NB4 (cell line): ENCODE measurements at places on chromosomes 12 and 14.

- DNase-seq = no peak
Observed at GRCh38 chr12:4862809-4863208, 46.9 kb upstream of the KCNA1 start.

GRCh38 chr12:114949058-114949820 lies 265.3 kb upstream of the TBX3 start:
- DNase-seq = no peak

DNA sequence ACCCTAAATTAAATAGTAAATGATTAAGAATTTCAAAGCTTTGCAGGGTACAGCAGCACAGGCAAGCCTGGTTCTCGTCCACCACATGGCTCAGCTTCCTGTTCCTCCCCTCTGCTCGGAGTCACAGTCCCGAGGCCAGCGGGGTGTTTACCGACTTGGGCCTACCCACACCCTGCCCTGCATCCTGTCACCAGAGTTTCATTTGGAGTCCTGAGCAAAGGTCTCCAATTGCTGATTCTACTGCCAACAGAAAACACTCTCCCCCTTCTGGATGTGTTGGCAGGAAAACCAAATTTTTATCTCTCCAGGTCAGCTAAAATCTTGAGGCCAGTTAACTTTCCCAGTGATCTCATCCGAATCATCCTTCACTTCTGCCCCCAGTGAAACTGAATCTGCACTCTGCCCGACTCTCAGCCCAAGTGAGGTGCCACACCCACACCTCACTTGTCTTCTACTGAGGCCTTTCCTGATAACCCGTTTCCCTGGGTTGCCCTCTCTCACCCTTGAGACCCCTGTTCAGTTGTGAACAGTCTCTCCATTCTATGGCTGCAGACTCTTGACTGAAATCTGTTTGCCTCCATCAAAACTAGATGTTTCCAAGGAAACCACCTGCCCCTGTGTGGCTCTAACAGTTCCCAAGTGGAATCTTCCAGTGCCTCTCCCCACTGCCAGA lies 71.2 kb downstream of the VCPKMT start:
- peak; percentile 91 for DNase-seq

DNA sequence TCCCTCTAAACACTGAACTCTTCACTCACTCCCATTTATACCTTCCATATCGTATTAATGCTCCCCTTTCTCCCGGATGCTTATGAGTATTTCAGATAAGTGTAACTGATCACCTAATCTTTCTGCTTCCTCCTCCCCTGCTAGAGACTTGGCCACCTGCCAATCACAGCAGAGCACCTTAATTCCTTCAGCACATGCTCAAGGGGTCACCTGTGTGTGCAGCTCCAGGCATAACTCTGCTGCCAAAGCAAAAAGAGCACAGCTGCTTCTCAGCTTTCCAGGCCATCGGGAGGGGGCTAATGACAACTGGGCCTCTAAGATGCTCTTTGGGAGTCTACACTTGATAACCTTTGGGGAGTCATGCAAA lies 106.9 kb upstream of the DYRK2 start:
- no peak for DNase-seq

DNA sequence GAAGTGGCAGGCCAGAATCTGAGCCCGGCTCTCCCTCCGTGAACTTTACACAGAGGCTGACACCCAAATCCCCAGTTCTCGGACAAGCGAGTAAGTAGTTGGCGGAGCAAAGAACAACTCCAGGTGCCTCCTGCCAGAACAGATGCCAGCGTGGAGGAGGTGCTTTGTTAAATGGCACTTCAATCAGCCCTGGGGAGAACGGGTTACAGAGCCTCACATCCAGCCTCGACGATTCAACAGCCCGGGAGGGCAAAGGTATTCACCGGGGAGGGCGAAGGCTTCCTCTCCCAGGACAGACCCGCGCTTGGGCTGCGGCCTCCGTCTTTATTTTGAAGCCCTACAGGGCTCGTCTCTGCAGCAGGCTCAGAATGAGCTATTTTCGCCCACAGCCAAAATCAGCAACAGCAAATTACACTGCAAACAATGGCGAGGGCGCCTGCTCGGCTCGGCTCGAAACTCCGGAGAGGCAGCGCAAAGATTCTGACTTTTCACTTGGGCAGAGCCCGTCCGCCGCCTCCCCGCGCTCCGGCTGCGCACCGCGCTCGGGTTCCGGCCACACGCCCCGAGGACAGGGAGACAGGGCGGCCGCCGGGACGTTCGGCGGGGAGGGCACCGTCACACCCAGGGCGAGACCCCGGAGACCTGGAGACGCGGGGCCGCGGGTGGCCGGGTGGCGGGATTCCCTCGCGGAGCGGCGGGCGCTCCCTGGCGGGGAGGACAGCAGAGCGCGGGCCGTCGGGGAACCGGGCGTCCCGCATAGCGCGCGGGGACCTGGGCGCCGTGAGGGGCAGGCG lies 811 bp downstream of the TMCC3 start:
- DNase-seq = peak; percentile 18

GRCh38 chr12:114291389-114292060 lies 114.4 kb downstream of the TBX5 start:
- DNase-seq = no peak

GRCh38 chr12:83996671-83997070 lies 915.9 kb downstream of the SLC6A15 start:
- no peak for DNase-seq

DNA sequence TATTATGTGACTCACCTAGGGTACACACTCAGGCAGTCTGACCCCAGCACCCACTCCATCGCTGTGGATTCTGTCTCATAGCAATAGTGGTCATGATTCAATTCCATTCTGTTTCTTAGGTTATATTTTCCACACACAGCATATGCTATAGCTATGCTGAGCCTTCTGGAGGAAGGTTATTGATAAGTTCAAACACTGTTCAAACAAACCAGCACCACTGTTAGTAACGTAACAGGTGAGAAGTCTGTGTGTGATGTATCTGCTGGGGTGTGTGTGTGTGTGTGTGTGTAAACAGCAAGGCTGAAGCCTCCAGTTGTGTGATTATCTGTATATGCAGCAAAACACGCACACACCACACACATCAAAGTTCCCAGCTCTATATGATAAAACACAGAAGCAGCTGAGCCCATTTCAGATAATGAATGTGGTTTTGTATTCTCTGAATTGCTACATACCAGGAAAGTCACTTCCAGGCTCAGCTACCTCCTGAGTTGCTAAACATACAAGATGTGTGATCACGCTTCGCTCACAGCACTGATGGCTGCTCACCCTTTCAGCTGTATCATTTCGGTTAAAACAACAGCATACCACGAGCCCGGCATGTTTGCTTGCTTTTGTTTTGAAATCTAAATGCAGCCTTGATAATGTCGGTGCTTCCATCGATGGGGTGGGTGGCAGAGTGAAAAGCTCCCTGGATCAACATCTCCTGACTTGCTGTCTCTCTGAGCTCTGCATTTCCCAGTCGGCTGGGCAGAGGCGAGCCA lies 6.8 kb upstream of the SYNE3 start:
- peak; percentile 66 for DNase-seq

DNA sequence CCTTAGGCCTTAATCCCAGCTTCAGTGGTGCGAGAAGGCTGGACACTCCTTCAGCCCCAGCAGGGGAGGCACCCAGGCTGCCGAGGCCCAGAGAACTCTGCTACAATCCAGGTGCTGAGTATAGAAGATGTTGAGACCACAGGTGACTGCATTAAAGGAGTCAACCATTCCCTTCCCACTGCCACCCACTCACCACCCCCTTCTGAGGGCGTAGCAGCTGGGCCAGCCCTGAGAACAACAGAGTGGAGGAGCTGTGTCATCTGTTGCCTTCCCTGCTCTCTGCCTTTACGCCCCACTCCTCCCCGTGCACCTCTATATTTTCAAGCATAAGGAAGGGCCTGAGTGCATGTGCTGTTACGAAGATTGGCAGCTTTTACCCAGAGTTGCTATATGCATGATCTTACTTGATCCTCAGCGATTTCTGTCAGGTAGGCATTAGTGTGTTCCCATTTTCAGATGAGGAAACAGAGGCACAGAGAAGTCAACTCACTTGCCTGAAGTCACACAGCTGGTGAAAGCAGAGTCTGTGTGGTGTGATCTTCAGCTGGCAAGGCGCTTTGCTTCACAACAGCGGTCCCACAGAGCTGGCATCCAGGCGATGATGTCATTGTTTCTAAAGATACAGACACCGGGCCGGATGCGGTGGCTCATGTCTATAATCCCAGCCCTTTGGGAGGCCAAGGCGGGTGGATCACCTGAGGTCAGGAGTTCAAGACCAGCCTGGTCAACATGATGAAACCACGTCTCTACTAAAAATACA lies 46.7 kb downstream of the RIN3 start:
- DNase-seq = no peak
